ENCODE measurements at places on chromosomes 6 and 20.

GRCh38 chr6:163753430-163753829, 338.9 kb downstream of the QKI start:
- DNase-seq = no peak

GRCh38 chr20:23889775-23890187, 10.2 kb upstream of the CST5 start:
- no peak for DNase-seq

DNA sequence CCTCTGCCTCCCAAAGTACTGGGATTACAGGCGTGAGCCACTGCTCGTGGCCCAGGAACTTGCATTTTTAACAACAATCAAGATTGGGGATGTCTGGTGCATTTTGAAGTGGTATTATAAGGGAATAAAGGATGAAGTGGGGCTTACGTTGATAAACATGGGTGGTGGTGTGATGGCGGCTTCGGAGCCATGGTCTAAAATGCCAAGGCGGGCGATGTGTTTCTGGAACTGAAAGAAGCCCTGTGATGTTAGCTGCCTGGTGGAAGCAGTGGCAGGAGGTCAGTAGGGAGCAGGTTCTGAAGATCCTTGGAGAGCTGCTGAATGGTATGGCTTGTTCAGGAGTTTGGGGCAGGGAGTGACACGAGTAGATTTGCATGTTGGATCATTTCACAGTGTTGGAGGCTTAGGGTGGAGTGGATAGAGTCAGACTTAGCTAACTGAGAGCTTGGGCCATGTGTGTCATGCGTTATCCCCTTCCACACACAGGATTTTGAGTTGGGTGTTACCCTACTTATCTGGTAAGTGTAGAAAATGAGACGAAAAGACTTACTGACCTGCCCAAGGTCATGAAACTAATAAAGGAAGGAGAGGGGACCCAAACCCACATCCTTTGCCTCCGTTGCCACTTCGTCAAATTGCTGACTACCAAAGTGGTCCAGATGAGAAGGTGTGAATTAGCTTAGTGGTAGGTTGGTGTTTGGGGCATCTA, 1.5 kb downstream of the NELFCD start:
- no peak for DNase-seq

DNA sequence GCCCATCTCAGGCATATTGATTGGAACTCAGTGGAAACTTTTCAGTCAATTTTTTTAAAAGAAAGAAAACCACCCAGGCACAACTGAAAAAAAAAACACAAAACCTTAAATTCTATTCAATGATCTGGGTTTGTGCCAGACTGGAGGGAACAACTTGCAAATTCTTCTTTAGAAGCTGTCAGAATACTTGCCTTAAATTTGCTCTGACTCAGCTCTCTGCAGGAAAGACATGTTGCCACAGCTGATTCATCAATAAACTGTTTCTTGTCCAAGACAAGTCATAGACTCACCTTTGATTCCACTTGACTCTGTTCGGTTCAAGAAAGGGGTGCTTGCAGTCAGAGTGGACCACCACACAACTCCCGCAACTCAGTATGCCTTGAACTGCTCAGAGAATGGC, 117.8 kb upstream of the F13A1 start:
- DNase-seq = no peak

DNA sequence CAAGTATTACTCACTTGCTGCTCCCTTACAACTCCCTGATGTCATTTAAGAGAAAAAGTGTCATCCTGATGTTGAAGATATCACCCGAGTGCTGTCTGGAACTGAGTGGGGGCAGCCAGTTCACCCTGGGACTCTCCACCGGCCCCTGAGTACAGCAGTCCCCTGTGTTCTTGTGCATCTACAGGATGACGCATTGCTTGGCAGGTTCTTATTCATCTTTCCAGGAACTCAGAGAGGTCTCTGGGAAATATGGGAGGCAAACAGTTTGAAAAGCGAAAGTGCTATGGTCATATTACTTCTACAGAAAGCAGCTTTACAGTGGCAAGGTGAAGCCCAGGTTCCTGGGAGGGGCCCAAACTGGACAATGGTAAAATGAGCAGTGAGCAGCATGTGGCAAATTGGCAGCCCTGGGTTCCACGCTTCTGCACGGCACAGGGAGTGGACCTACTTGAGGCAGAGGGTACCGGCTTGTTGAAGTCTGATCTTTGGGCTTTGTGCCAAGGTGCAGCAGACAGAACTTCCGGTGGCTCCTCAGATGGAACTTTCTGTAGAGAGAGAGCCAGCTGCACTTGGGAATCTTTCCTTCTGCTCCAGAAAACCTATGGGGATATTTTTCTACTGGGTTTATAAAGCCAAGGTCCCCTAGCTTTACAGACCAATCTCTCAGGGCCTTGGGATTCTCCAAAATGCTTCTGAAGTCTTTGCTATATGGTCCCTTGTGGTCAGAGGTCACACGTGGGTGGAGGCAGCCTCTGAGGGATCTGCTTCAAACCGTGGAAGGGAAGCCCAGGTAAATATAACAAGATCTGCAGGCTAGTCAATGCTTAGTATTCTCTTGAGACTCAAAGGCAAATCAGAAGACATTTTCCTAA, 128.3 kb downstream of the MAP3K7 start:
- no peak for DNase-seq

DNA sequence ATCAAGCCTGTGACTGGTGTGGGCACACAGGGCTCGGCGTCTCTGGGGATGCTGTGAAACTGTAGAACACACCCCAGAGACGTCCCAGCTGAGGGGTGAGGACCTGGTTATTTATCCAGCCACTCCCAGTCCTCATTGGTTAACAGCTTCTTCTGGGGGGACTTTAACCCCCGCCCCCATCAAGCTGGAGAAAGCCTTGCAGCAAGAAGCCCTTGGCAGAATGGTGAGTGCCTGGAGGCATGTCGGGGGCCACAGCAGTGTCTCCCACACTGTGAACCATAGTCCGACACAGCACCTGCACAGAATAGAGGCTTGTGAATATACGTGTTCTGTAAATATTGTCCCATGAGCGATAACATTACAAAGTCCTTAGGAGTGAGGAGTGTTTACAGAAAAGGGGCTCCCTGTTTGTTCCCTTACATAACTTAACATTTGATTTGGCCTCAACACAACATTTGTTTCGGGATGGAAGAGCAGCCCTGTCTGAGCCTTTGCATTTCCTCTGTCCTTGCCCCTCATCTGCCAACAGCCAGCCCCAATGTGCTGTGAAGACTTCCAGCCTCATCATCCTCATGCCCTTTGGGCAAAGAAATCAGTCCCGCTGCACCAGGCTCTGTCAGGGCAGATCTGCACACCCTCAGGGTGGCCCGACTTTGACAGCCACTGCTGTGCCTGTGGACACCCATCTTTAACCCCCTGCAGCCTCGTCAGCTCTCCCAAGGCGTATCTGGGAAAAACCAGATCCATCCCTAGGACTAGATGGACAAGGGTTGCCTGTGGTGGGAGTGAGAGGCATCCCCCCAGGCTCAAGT, 2.2 kb upstream of the RRBP1 start:
- no peak for DNase-seq

- no peak for DNase-seq
Measured at GRCh38 chr6:20207088-20207418, 5.2 kb downstream of the MBOAT1 start.

- DNase-seq = no peak
Measured at GRCh38 chr6:155630085-155630484, 174.4 kb upstream of the NOX3 start.
